ENCODE measurements at places on chromosomes 6 and 20.

DNA sequence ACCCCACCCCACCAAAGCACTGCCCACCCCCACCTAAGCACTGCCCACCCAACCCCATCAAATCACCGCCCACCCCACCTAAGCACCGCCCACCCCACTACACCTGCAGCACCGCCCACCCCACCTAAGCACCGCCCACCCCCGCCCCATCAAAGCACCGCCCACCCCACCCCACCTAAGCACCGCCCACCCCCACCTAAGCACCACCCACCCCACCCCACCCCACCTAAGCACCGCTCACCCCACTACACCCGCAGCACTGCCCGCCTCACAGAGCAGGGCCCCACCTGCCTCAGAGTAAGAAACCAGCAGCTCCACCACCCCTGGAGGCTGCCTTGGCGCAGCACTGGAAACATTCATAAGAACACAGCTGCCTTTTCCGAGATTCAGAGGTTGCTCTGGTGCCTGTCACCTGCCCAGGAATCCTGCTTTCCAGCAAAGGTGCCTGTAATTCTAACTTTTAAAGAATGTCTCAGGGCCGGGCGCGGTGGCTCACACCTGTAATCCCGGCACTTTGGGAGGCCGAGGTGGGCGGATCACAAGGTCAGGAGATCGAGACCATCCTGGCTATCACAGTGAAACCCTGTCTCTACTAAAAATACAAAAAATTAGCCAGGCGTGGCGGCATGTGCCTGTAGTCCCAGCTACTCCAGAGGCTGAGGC is 148.2 kb downstream of the BMP7 start:
- DNase-seq, result no peak

GRCh38 chr6:107083921-107084320 is 31.4 kb downstream of the BEND3 start:
- DNase-seq, result no peak

GRCh38 chr6:137357948-137358266 is 136.3 kb downstream of the OLIG3 start:
- no peak for DNase-seq

GRCh38 chr6:7136859-7137334 is 29.1 kb downstream of the RREB1 start:
- DNase-seq, result no peak

GRCh38 chr6:165678429-165678828 is 15.4 kb upstream of the PDE10A start:
- DNase-seq, result no peak

DNA sequence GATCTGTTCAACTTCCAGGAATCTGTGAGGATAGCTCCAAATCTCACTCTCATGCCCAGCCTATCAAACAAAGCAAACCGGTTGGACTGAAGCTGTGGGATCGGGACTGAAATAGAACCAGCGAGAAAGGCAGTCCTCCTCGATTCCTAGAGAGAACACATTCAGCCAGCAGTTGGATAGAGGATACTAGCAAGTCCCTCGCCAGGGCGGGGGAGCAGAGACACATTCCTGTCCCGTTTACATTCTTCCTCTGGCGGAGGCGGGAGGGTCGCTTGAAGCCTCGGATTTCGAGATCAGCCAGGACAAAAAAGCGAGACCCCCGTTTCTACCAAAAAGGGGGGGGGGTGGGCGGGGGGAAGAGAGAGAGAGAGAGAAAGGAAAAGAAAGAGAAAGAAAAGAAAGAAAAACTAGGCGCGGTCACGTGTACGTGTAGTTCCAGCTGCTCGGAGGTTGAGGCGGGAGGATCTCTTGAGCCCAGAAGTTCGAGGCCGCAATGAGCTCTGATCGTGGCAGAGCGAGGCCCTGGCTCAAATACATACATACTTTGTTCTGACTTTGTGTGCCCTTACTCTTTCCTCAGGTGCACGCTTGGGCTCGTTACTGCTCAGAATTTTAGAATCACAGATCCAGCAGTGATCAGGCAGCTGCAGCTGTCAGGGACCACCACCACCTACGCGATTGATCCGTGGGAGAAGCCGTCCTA is 19.5 kb downstream of the ZNF311 start:
- peak; percentile 92 for DNase-seq

DNA sequence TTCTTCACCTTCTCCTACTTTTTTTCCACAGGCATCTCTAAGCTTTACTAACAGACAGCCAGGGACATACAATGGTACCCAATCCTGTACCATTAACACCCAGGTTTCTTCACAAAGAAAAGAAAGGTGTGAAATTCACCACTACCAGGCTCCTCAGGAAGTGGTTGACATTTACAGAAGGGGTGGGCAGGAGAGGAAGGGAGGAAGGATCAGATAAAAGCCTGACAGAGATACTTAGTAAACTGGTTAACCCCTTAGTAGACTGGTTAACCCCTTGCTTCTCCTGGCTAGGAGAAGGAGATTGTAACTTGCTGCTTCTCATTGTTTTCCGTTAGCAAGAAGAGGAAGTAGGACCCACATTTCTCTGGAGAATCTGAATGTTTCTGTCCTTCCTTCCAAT is 7.2 kb downstream of the SAMD3 start:
- no peak for DNase-seq

GRCh38 chr6:157244175-157244574 is 79.1 kb downstream of the TMEM242 start:
- no peak for DNase-seq

DNA sequence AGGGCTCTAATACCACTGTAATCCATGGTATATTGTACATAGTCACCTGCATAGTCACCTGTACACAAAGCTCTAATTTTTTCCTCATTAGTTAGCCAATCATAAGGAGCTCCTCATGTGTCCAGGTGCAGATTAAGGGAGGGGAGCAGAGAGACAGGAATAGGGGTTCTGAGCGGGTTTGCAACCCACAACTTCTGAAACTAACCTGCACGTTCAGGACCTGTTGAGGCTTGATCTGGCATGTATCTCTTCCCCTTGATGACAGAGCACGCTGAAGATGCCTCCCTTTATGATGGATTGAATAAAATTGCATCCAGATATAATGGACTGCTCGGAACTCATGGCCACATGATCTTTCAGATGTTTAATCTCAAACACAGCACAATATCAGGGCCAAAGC is 179.4 kb upstream of the PRND start:
- no peak for DNase-seq

DNA sequence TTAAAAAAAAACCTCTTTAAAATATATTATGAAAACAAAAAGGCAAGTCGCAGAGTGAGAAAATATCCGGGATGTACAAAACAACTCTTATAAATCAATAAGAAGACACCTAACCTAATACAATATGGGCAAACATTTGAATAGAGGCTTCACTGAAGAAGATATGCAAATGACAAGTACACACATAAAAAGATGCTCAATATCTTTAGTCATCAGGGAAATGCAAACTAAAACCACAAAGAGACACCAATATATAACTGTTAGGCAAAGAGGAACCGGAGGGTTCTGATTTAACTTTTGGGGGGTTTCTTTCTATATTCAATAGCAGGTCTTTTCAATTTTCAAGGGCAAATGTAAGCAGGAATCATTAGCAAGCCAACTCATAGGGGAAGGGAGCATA is 480.7 kb upstream of the SPTLC3 start:
- DNase-seq, result no peak

DNA sequence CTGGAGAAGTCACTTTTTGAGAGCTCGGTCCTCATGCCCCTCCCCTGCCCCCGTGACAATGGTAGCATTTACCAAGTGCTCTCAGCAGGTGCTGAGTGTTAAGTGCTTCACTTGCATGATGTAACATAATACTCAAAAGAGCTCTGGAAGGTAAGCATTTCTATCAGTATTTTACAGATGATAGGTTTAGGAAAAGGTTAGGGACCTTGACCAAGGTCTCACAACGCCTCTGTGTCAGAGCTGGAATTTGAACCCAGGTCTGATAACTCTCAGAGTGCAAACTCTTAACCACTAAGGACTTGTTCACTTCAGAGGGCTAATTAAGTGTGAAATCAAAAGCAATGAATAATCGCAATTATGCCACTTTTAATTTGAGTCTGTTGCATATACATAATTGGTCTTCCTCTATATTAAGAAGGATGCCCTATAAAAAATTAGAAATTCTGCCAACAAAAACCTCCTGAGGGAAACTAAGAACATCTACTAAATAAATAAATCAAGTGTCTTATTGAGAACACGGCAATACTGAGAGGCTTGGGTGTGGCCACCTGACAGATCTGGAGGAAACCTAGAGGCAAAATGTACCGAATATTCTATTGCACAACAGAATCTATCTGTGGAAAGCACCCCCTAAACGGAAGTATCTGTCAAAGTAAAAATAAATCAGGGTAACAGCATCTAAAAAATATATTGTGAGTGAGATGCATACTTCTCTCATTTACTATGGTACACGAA is 109.8 kb downstream of the BACH2 start:
- DNase-seq, result no peak

DNA sequence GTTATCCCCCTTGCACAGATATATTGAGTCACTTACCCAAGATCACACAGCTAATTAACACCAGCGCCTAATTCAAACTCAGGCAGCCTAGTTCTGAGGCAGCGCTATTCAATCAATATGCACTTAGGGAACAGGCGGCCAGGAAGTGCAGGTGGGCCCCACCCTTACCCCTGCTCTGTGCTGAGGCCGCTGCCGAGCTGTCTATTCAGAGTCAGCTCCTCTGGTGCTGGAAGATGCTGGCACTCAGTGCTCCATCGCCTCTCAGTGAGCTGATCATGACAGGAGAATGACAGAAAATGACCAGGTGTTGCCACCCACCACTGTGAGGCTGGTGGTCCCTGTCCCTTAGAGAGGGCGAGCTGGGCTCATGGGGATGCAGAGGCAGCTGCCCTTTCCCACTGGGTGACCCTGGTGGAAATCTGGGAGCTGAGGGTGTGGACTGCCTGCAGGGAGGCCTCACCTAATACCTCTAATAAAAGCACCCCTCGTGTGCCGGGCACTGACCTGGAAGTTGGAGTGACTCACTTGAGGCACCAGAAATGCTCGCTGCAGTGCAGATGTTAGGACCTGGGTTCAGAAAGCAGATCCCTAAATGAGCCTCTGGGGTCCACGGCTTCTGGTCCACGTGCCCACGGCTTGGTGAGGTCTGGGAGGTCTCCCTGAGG is 42.5 kb upstream of the CD93 start:
- no peak for DNase-seq

GRCh38 chr6:90157441-90157840 is 139.2 kb downstream of the BACH2 start:
- DNase-seq, result no peak

DNA sequence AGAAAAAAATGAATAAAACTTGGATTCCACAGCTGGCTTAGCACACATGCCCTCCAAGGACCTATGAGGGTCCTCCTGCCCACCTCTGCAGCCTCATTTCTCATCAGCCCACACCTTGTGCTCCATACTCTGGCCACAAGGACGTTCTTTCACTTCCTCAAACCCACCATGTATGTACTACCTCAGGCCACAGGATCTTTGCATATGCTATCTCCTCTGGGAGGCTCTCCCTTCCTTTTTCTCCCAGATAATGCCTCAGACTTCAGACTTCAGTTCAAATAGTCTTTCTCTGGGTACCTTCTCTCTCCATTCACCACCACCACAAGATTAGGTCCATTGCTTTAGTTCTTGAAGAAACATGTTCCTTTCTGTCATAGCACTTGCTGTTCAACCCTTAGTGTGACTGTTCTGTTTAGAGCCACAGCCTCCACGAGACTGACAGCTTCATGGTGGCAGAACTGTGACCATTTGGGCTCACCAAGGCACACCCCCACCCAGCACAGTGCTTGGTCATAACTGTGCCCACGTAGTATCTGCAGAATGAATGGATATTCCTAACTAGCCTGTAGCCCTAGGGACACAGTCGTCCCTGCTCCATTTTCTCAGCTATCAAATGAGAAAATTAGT is 146.7 kb upstream of the LRFN2 start:
- DNase-seq, result no peak

- DNase-seq, result no peak
These were observed 15.0 kb upstream of the RIN2 start for GRCh38 chr20:19742974-19743639.

- DNase-seq, result no peak
These were observed 59.0 kb downstream of the CD164 start for GRCh38 chr6:109323241-109323640.

DNA sequence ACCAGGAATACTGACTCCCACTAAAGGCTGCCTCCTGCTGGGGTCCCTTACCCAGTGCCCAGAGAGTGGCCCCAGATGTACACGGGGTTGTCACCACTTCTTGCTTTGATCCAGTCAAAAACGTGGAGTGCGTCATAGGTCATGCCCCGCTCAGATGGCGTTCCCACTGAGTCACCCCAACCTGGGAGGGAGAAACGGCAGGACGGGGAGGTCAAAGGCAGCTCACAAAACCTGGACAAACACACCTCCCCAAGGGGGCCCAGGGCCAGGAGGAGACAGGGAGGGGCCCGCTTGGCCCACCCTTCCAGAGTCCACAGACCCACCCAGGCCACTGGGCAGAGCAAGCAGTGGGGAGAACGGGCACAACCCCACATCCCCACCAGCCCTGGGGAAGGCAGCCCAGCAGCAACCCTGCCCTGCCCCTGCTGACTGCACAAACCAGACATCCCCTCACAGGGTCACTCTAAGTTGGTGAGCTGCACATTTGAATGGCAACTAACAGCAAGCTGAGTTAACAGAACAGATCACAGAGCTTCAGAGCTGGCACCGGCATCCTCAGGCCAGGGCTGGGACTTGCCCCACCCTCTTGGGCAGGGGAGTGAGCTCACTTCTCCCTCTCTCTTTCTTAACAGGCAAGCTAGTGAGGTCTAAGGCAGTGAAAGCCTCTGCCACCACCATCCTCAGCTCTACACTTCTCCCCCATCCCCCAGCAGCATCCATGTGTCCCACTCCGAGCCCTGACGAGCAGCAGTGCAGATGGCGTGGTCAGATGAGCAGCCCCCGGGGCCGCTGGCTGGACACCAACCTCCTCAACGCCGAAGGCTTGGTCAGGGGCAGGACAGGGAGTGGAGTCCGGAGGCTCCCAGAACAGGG is 61.7 kb downstream of the PYGB start:
- DNase-seq, result peak; percentile 91

- DNase-seq, result no peak
These were observed 25.5 kb upstream of the NOL4L start for GRCh38 chr20:32610472-32611218.

GRCh38 chr6:7784706-7785105 is 58.8 kb downstream of the BMP6 start:
- no peak for DNase-seq

DNA sequence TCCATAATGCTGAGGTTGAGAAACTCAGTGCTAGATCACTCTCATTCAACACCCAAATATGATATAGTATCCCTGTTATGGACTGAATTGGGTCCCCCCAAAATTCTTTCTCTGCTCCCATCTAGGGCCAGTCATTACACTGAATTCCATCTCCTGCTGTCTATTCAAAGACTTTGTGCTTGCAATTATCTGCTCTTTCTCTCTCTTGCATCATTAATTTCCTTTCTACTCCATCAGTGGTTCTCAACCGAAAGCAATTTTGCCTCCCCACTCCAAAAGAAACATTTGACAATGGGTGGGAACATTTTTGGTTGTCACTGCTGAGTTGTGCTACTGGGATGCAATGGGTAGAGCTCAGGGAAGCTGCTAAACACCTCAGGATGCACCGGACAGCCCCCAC is 271.5 kb upstream of the CDYL start:
- no peak for DNase-seq

- no peak for DNase-seq
These were observed 11.9 kb downstream of the CCDC167 start for GRCh38 chr6:37487591-37488380.
